Stimulated activated CD4-positive, alpha-beta T cell treated with anti-CD3 and anti-CD28 coated beads, Interleukin-4, amount 100 ng/mL, for 24 hours (primary cell): ENCODE measurements at places on chromosomes 3 and 15.

- no peak for DNase-seq
These were observed 7.0 kb upstream of the TM4SF18 start for GRCh38 chr3:149340310-149340933.

- no peak for DNase-seq
These were observed 557.2 kb downstream of the SI start for GRCh38 chr3:164521139-164521538.

DNA sequence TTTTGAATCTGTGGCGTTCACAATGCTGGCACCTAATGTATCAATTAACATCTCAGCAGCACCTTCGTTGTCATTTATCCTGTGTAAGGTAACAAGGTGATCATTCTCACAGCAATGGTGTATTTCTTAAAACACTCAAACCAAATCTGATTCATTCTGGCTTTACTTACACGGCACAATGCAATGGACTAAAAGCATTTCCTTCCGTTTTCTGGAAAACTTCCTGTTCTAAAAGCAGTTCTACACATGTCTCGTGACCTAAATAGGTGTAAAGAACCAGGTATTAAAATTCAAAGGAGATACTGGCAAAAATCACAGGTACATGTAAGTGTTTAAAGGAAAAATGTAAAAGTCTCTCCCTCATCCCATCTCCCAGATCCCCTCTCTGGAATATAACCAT is 77.8 kb downstream of the BTD start:
- no peak for DNase-seq

GRCh38 chr15:90207252-90207651 is 6.1 kb downstream of the SEMA4B start:
- no peak for DNase-seq

GRCh38 chr15:58457466-58457965 is 25.7 kb downstream of the LIPC start:
- peak; percentile 39 for DNase-seq

GRCh38 chr3:193800138-193801043 is 207.4 kb downstream of the OPA1 start:
- DNase-seq: no peak

DNA sequence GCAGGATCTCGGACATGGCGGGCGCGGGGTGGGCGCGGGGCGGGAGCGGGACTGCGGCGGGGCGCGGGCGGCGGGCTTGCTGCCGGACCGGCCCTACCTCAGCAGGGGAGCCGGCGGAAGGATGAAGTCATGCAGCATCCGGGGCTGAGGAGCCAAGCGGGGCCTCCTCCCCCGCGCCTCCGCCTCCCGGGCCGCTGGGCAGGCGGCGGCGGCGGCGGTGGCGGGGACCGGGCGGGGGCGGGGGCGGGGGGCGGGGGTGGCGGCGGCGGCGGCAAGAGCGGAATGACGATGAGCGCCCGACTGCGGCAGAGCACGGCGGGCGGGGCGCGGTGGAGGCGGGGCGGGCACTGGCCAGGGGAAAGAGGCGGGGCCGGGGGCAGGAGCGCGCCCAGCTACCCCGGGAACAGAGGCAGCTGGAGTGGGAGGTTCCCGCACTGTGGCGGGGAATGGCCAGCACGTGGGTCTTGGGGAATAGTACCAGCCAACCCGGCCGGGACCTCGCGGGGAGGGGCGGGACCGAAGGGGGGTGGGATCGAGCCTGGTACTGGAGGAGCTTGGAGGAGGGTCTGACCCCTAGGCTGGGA is at the start of gene CAMK2N2:
Gene CAMK2N2 (minus strand): TSS at position 284 of the 584 bp plus-strand sequence. CDS start 268 bp downstream, at position 16.
- DNase-seq: peak; percentile 45

GRCh38 chr3:146106986-146107385 is 54.0 kb downstream of the PLOD2 start:
- DNase-seq: no peak

DNA sequence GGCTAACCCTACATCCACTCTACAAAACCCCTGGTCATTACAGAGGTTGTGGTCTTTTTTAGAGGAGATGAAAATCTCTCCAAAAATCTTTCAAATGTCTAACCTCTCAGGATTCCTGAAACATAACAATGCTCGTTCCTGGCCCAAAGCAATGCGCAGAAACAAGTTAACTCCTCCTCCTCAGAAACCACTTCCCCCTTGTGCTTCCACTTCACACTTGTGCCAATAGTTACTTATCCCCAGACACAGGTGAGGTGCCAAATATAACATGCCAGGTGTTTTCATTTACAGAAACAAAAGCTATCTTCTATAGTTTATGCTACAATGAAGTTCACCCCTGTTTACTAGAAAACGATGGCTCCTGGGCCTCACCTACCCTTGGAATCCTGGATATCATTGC is 6.2 kb downstream of the NDUFAF1 start:
- no peak for DNase-seq

DNA sequence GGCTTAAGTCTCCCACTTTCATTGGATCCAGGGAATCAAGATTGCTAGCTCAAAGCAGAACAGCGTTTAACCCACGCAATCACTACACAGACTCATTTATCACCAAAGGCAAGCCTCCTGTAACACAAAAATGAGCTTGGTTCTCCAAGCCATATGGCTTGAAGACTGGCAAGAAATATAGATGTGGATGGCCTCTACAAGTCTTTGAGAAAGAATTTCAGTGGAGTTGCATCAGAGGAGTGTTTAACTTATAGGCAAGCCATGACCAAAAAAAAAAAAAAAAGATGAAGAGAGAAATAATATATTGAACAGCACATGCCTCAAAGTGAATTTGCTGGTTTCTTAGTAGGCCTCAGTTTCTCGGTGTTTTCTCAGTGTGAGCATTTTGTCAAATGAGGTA is 27.3 kb downstream of the PDZRN3 start:
- DNase-seq: no peak

- peak; percentile 6 for DNase-seq
These were observed 265.5 kb downstream of the ADAMTSL3 start for GRCh38 chr15:83919319-83919830.

- DNase-seq: no peak
These were observed 29.9 kb downstream of the CHSY1 start for GRCh38 chr15:101221902-101222301.

DNA sequence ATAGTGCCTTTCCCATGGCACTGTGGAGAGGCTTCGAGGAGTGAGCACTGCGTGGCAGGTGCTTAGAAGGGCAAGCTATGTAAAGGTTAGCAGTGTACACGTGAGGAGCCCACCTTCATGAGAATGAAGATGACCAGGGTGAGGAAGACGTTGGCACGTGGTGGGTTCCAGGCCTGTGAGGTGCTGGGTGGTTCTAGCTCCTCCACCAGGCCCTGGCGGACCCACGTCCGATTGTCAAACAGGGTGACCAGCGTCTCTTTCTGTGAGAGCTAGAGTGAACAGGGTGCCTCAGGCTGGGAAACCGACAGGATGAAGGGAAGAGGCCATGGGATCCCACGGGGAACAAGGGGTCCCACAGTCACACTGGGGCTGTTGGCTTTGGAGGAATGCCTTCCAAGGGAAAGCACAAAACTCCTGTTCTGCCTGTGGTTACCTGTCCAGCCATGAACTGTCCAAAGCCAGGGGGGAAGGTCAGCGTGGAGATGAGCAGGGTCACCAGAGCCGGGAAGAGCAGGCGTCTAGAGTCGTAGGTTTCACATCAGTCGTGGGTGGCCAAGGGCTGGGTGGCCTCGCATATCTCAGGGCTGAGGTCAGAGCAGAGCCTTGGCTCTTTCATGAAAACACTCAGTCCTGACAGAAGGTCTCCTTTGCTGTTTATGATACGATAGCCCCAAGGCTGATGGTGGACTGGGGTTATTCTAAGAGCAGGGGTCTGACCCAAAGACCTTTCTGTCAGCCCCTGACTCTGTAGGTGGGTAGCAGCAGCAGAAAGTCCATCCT is 6.0 kb downstream of the CLCN2 start:
- DNase-seq: no peak

GRCh38 chr3:157794771-157795170 is 291.6 kb upstream of the VEPH1 start:
- no peak for DNase-seq

GRCh38 chr3:52361011-52361410 is 44.9 kb downstream of the DNAH1 start:
- DNase-seq: no peak

DNA sequence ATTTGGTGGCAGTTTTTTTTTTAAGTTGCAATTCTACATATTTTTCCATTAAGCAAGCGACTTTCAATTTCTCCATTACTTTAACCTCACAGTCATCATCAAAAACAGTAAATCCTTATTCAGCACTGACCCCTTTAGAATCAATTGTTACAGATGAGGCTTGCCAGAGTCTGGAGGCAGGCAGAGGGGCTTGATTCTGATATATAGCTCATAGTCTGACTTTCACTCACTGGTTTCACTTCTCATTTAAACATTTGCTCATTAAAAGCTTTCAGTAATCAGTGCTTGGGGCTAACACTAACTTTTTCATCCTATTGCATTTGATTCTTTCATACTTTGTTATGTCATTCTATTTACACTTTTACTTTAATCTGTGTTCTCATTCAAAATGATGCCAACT is 88.4 kb downstream of the PYDC2 start:
- DNase-seq: no peak

DNA sequence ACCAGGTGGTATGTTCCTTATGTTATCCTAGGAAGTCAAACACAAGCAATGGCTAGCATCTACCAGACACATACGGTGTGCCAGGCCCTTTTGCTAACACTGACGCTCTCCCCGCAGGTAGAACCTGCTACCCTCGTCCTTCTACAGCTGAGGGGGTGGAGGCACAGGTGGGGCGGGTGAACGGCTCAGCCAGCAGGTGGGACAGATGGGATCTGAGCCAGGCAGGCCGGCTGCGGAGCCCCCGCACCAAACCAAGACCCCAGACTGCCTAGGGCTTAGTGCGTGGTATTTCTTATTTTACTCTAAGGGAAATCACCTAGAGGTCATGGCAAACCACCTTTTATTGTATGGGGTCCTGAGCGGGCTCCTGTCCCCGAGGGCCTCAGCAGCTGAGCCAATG is 53.9 kb upstream of the PCSK6 start:
- no peak for DNase-seq

- DNase-seq: no peak
These were observed 5.0 kb upstream of the ATP8B4 start for GRCh38 chr15:50123861-50124557.

- no peak for DNase-seq
These were observed 59.6 kb upstream of the MRPS22 start for GRCh38 chr3:139284221-139284620.

DNA sequence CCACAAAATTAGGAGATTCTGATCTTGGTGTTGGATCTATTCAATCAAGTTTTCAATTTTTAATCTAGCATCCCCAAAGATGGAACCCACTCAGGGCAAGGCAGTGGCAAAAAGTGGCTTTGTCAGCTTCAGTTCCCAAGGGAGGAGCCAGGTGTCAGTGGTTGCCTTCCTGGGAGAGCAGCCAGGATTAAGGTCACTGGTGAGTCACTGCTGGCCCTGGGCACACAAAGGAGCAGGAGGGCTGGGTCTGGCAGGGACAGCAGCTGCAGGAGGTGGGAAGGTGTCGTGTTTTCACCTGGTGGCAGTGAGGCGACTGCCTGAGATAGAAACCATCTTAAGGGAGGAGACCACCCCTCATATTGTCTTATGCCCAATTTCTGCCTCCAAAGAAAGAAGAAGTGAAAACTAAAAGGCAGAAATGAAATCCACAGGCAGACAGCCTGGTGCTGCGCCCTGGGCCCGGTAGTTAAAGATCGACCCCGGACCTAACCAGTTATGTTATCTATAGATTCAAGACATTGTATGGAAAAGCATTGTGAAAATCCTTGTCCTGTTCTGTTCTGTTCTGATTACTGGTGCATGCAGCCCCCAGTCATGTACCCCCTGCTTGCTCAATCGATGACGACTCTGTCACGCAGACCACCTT is 5.9 kb upstream of the KLHL25 start:
- DNase-seq: no peak

DNA sequence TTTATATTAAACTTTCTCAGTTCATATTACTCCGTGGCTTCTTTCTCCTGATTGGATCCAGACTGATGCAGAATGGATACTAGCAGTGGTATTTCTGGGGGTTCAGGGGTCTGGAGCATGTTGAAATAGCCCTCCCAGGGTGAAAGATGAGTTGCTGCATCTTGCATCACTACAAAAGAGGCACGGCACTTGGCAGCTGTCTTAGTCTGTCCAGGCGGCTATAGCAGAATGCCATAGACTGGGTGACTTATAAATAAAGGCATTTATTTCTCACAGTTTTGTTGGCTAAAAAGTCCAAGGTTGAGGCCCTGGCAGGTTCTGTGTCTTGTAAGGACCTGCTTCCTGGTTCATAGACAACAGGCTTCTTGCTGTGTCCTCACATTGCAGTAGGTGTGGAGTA is 660 bp upstream of the BCL2L10 start:
- no peak for DNase-seq

GRCh38 chr3:188559856-188560255 is 405.9 kb downstream of the LPP start:
- DNase-seq: no peak

DNA sequence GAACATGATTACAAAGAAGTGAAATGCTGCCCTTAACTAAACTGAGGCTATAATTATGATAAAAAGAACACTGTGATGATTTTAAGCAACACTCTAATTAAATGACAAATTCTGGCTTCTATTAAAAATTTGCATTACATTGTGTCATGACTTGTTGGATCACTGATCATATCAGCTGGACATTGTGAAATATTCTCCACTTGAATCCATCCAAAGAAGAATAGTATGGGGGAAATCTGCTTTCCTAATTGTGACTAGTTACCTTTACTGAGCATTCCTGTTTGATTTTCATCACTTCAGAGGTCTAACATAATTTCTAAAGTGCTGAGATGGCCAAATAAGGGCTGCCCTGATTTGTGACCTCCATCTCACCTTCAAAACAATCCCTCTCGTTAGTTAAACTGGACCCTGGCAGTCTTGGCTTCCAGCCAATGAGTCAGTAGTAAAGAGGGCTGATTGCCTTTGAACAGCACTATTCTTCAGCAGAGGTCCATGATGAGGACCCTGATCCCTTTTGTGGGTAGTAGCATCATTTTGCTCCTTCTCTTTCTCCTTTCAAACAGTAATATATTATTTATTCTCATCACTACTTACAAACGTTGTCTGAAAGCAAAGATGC is 53.5 kb upstream of the LEKR1 start:
- no peak for DNase-seq

- DNase-seq: no peak
These were observed 33.5 kb upstream of the PARL start for GRCh38 chr3:183918178-183918577.

GRCh38 chr3:194577986-194578905 is 55.0 kb downstream of the TMEM44 start:
- DNase-seq: peak; percentile 40

DNA sequence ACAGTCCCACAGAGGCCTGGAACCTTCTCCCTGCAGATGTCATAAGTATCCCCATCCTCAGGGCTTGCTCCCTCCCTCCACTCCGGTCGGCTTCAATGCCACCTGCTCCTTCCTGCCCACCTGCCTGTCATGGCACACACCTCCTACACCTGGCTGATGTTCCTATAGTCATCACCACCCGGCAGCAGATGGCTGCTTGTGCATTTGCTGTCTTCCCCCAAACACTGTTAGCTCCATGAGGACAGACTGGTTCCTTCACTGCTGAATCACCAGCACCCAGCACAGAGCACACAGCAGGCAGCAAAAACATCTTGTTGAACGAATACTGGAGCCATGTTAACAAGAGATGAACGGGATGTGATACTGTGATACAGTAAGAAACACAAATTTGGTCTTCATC is 14.8 kb downstream of the TARS3 start:
- no peak for DNase-seq

GRCh38 chr3:13569641-13570390 is 20.9 kb downstream of the FBLN2 start:
- no peak for DNase-seq

- no peak for DNase-seq
These were observed 134.6 kb upstream of the PDZRN3 start for GRCh38 chr3:73759297-73759711.
